ENCODE measurements at places on chromosomes 5 and 9.

- DNase-seq, result no peak
Measured at GRCh38 chr9:106885451-106885850, 22.5 kb downstream of the ZNF462 start.

- DNase-seq, result no peak
Measured at GRCh38 chr5:111505096-111505495, 7.2 kb downstream of the STARD4 start.

- DNase-seq, result no peak
Measured at GRCh38 chr9:14311956-14312685, 1.8 kb downstream of the NFIB start.

GRCh38 chr9:124206391-124206790, 51.4 kb upstream of the NEK6 start:
- no peak for DNase-seq

- DNase-seq, result no peak
Measured at GRCh38 chr5:132733499-132734148, 3.7 kb downstream of the KIF3A start.

DNA sequence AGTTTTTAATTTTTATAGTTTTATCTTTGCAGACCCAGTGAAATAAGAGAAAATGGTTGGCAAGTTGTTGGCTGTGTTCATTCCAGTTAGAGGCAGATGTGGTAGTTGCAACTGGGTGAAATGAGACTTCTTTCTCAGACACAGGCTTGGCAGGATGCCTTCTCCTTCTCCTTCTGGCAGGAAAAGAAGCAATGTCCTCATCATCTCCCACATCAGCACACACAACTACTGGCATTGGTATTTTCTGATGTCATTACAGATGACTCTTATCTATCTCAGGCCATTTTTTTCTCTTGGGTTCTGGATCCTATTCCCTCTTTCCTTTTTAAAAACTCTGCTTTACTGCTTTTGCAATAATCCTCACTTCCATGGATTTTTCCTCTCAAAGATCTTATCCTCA, 103.3 kb upstream of the EDIL3 start:
- no peak for DNase-seq

- DNase-seq, result no peak
Measured at GRCh38 chr9:122498883-122499288, 11.7 kb upstream of the OR1J2 start.

- no peak for DNase-seq
Measured at GRCh38 chr9:130288926-130289690, 23.5 kb downstream of the HMCN2 start.

All from stimulated activated CD4-positive, alpha-beta T cell treated with anti-CD3 and anti-CD28 coated beads, Interleukin-1b, Interleukin-23, amount 100 ng/mL, for 1 hour (primary cell).